Cortex of kidney (tissue), 1 donor: ENCODE measurements at places on chromosomes 4 and X.

- DNase-seq = no peak
These were observed 288.9 kb downstream of the IL1RAPL2 start for GRCh38 chrX:104854790-104855340.

DNA sequence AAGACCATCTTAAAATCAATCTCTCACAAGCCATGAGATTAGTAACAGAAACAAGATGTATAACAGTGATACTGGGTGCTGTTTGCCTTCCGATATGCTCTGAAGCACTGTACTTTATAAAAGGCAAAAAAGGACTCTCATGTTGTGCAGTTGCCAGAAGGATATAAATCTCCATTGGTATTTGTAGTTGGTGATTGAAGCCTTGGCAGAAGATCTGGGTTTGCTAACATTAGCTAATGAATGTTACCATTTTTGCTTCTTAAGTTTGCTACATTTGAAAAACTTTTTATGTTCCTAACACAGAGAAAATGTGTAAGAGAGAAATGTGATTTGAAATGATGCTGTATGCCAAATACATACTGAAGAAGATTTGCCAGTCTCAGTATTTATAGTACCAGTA, 44.4 kb downstream of the RAP1GDS1 start:
- no peak for DNase-seq

GRCh38 chr4:87973283-87974169, 2.0 kb upstream of the SPP1 start:
- DNase-seq = no peak

GRCh38 chr4:4182835-4183568, 43.7 kb downstream of the OTOP1 start:
- DNase-seq = no peak

GRCh38 chrX:69163936-69164741, 1.1 kb downstream of the PJA1 start:
- DNase-seq = no peak

GRCh38 chr4:113823291-113823659, 61.7 kb upstream of the CAMK2D start:
- DNase-seq = no peak
